Activated T-cell treated with anti-CD3 and anti-CD28 coated beads for 48 hours (primary cell): ENCODE measurements at places on chromosomes 4 and X.
A peak's percentile ranks its signal among the peaks of the same experiment; 100 is the strongest.

DNA sequence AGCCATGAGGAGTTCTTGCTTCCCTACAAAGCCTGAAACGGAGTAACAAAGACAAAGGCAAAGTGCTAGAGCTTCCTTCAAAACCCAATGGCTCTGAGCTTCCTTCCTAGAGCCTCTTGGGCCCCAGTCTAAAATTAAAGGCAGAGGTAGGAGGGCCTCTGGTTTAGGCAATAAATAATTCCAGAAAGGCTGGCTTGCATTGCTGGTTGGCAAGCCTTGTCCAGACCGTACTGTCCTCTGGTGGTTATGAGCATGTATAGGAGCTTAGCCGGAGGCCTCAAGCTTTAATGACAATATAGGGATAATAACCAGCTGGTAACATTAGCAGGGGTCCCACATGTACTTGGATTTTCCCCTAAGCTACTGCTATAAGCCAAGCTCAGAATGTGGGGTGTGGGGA, 237.3 kb downstream of the AR start:
- DNase-seq = no peak

- DNase-seq = no peak
These were observed 295.3 kb upstream of the CTSO start for GRCh38 chr4:156248917-156249316.

DNA sequence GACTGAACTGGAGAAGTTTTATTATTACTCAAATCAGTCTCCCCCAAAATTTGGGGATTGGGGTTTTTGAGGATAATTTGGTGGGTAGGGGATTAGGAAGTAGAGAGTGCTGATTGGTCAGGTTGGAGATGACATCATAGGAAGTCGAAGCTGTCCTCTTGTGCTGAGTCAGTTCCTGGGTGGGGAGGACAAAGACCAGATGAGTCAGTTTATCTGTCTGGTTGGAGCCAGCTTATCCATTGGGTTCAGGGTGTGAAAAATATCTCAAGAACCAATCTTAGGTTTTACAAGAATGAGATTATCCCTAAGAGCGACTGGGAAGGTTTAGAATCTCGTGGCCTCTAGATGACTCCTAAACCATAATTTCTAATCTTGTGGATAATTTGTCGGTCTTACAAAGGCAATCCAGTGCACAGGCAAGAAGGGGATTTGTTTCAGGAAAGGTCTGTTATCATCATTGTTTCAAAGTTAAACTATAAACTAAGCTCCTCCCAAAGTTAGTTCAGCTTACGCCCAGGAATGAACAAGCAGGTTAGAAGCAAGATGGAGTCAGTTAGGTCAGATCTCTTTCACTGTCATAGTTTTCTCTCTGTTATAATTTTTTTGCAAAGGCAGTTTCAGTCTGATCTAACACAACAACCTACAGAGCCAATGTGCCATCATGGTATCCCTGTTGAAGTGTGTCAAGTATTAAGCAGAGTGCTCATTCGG, 274.5 kb downstream of the SLC7A11 start:
- DNase-seq = no peak

GRCh38 chr4:184792950-184793555, 32.7 kb downstream of the ACSL1 start:
- DNase-seq = peak; percentile 34

DNA sequence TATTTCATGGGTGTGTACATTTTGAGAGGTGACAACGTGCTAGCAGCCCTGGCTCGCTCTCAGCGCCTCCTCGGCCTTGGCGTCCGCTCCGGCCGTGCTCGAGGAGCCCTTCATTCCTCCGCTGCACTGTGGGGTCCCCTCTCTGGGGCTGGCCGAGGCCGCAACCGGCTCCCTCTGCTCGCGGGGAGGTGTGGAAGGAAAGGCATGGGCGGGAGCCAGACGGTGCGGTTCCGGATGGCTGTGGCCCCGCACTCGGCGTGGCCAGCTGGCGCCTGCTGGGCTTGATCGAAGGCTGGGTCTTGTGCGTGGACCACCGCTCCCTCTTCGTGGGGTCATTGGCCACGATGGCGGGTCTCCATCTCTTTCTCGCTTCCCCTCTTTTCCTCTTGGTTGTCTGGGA, 17.2 kb upstream of the SFRP2 start:
- no peak for DNase-seq

GRCh38 chrX:103415528-103415927, 39.2 kb downstream of the BEX3 start:
- DNase-seq = no peak

DNA sequence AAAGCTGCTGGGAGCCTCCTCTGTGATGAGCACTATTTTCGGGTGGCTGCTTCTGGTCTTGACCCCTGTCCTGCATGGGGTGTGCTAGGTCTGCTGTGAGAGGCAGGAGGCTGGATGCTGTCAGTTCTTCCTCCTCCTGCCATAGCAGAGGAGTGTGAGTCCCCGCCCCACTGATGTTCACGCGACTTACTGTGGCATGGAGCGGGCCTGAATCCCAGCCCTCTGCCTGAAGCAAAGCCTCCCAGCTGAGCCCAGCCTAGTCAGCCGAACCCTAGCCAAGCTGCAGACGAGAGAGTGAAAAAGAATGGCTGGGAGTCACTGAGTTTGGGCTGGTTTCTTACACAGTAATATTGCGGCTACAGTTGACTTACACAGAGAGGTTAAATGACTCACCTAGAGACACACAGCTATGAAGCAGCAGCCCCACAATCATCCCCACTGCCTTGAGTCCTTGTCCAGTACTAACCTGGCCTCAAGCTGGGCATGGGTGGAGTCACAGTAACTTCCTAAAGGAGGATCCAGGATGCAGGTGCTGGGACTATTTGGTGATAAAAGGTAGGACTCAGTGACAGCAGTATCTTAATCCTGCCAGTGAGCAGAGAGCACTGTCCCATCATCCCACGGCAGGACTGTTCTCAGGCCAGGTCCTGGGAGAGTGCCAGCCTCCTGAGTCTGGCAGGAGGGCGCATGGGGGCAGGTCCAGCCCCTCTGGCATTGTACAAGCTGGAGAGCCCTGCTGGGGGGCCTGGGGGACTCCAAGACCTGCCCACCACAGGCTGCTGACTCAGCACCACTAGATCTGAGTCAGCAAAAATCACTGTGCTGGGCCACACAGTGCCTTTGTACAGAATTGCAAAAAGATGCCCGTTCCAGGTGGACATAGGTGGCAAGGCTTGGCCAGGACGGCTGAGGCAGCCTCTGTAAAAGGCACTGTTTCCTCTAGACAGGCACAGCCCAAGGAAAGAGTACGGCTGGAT, 60.4 kb upstream of the CRMP1 start:
- DNase-seq = no peak

- DNase-seq = no peak
These were observed 1404.1 kb upstream of the IGFBP7 start for GRCh38 chr4:58514299-58514698.

DNA sequence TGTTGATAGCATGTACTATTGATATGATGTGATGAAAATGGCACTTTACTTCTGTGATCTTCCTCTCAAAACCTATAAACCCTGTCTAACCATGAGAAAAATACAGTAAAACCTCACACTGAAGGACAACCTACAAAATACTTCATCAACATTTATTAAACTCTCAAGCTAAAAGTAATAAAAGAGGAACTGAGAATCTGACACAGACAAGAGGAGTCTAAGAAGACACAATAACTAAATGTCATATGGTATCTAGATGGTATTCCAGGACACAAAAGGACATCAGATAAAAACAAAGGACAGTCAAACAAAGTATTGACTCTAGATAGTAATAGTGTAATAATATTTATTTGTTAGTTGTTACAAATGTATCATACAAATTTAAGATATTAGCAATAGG, 655.3 kb downstream of the SH3BGRL start:
- no peak for DNase-seq

- DNase-seq = no peak
These were observed 53.2 kb upstream of the CHRNA9 start for GRCh38 chr4:40281913-40282312.

- no peak for DNase-seq
These were observed 130.0 kb upstream of the STX18 start for GRCh38 chr4:4671774-4672349.

DNA sequence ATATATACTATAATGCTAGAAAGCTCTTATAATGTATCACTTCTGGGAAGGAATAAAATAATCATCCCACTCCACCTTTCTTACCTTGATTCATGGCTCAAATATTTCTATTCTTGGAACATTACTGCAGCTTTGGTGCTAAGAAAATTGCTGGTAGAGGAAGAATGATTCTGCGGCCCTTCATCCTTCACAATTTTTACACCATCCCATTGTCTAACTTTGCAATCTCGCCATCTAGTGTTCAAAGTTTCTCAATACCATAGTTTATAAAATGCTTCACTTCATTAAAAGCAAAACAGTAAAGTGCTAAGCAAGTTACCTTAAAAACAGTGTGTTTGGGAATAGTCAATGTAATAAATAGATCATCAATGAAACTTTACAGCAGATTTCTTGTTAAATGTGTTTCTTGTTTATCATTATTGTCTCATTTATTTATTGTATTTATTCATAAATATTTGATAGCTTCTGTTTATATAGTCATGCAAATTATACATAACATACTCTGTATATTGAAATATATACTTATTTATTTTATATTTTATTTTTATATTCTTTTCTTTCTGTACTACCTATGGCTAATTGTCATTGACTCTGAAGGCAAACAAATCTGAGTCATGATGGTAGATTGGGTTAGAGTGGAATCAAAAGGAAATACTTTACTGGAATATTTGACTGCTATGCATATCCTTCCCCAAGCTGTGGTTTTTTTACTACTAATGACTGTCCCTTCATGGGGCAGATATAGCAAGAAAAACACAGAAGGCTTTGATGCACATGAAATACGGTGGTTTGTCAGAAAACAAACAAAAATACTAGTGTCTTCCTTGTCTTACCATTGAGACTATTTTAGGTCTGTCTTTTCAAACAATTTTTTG, 390.7 kb downstream of the MAPK10 start:
- DNase-seq = no peak

DNA sequence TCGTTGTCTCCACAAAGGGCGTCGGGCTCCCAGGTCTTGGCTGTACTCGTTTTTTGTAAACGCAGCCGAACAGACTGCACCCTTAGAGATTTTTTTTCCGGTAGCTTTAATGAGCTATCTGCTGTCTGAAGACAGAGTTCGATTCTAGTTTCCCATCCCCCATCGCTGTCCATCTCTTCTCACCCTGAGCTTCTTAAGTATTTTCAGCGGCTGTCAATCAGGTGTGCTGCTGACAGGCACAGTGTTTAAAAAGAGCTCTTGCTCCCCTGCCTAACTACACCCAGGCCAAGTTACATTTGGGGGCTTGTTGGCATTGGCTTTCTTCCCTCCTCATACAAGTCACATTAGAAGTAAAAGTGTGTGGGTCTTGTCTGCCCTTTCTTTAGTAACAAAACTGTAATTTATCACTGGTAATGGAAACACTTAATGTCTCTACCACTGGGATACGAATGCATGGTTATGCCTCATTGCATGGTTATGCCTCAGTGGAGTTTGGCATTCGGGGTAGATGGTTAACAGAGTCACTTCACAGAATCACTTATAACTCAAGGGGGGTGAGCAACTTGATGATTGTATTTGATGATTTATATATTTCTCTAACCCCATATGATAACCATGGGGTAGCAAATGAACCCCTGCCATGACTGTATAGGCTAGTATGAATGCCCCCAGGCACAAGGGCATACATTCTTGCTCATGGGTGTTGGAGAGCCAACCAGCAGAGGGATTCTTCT, 1.4 kb upstream of the ARHGAP6 start:
- no peak for DNase-seq

GRCh38 chr4:146098397-146098796, 77.1 kb upstream of the LSM6 start:
- DNase-seq = no peak

- DNase-seq = no peak
These were observed 291.9 kb downstream of the FAM47A start for GRCh38 chrX:33840176-33840575.

DNA sequence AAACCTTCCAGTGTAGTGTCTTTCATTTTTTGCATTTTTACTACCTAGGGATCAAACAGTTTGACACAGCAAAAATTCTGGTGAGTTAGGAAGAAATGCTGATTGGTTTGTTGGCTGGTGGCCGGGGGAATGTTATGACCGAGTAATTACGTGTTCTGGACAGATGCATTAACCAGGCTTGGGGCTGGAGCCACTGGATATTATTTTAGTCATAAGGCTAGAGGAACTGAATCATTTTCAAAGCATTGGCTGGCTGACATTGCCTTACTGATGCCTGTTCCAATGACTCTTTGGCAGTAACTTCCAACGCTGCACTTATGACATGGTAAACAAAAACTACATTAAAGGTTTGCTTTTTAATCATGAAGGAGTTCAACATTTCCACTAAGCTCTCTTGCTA, 84.6 kb downstream of the FBXO8 start:
- DNase-seq = no peak

DNA sequence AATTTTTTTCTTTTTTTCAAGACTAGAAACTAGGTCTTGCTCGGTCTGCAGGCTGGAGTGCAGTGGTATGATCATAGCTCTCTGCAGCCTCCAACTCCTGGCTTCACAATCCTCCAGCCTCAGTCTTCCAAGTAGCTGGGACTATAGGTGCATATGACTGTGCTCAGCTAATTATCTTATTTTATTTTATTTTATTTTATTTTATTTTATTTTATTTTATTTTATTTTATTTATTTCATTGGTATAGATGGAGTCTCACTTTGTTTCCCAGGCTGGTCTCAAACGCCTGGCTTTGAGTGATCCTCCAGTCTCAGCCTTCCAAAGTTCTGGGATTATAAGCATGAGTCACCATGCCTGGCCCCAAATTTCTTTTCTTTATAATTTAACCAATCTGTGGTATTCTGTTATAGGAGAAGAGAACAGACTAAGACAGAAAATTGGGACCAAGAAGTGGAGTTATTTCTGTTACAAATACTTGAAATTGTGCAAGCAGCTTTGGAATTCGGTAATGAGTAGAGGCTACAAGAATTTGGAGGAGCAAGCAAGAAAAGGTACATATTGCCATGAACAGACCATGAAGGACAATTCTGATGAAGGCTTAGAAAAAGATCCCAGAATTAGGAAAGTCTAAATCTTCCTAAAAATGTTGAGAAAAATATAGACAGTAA, 4.0 kb upstream of the PRDM5 start:
- DNase-seq = no peak

DNA sequence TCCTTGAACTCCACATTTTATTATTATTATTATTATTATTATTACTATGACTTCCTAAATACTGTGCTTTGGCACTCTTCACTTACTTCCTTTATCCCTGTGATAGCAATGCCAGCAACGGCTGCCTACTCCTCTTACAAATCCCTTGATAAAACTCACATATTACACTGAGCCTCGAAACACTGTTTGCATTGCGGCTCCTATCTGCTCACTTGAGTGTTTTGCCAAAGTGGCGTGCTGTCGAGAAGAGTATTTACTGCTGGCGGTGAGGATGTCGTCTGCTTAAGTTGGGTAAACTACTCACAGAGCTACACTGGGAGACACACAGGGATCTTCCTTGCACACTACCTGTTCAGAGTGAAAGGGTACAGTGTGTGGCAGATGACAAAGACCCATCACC, 143.4 kb upstream of the VCX3A start:
- DNase-seq = no peak

GRCh38 chr4:82373486-82373815, 340 bp downstream of the HNRNPD start:
- peak; percentile 47 for DNase-seq

GRCh38 chr4:18042754-18043153, 21.2 kb upstream of the LCORL start:
- DNase-seq = no peak
